ENCODE measurements at places on chromosomes 11 and 22.

GRCh38 chr11:9077164-9077563, 14.2 kb downstream of the SCUBE2 start:
- DNase-seq = no peak

GRCh38 chr22:22342697-22343580, 98.4 kb downstream of the VPREB1 start:
- DNase-seq = peak; percentile 16

DNA sequence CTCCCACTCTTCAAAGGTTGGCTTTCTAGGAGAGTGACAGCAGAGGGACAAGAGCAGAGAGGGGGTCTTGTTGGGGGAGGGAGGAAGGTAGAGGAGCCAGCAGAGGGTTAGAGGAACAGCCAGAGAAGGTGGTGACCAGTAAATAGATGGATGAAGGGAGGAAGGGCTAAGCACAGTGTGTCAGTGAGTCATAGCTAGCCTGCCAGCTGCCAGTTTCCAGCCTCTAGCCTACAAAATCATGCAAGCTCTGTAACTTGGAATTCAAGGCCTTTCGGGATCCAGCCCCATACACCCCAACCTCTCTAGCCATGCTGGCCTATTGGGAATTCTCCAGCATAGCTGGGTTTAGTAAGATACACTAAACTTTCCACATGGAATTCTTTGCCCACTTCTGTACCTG, 147.4 kb upstream of the TEAD1 start:
- DNase-seq = peak; percentile 88

DNA sequence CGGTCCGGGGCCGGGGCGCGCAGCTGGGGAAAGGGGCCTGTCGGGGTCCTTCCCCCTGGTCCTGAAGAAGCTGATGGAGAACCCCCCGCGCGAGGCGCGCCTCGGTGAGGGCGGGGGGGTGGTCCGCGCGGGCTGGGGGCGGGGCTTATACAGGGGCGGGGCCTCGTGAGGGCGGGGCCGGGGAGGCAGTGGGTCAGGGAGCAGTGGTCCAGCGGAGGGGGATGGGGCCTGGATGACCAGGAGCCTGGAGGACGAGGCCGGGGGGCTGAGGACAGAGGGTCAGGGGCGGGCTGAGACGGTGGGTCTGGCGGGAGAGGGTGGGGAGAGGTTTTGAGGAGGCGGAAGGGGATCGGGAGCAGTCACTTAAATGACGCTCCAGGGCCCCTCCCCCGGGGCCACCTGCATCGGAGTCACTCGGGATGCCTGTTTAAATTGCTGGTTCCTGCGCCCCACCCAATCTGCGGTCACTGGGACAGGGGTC, 396 bp downstream of the TEF start:
- peak; percentile 51 for DNase-seq

DNA sequence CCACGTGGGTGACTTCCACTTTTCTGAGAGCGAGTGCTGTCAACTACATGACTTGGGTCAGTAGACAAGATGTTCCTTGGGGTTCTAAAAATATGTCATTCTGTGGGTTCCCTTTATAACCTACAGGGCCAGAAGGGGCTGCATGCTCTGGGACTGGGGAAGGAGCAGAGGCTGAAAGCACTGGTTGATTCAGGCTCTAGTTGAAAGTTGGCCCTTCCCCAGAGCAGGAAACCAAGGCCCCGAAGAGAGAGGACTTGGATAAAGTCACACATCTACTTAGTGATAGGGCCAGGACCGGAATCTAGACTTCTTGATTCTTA, 9.9 kb downstream of the ADAMTS15 start:
- no peak for DNase-seq
